MG63 (cell line): ENCODE measurements at places on chromosomes 6 and 20. TPM values are rescaled to one million over a fixed set of nuclear protein-coding genes. Genes with fewer than 3 reads are reported as not detected.
A peak's percentile ranks its signal among the peaks of the same experiment; 100 is the strongest.

DNA sequence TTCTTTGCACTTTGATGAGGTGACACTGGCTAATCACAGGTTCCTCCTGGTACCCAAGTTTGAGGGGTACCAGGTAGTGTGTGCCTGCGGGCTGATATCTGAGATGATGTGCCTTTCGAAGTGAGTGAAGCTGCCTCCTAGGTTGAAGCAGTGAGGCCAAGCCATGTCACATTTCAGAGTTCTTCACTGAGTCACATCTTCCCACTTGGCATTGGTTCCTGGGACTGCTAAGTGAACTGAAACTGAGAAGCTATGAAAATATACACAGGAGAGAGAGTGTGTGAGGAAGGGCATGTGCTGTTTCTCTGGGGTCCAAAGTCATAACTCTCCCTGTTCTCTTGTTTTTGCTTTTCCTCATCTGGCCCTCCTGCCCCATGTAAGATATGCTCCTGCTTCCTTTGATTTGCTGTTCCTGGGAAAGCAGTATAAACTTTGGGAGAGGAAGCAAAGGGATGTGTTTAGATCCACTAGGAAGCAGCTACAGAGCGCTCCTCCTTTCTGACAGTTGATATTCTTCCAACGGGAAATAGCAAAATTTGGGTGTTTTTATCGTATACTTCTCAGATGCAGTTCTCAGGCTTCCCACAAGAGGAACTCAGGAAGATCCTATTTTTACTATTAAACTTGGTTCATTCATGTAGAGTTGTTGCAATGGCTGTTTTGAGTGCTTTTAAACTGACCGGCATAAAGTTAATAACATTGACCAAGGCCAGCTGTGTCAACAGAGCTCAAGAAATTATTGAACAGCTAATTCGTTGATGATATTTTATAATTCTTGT, 153.7 kb downstream of the MOXD1 start:
- DNase-seq = peak; percentile 41

- no peak for DNase-seq
Observed at GRCh38 chr6:22295145-22295544, 1.7 kb downstream of the PRL start.

- DNase-seq = no peak
Observed at GRCh38 chr6:139508023-139508422, 133.6 kb upstream of the CITED2 start.

GRCh38 chr20:34389206-34389953, 26.3 kb downstream of the ITCH start:
- DNase-seq = no peak

GRCh38 chr20:36119537-36119936, 35.0 kb upstream of the EPB41L1 start:
- no peak for DNase-seq

GRCh38 chr6:44037847-44038542, 89.3 kb downstream of the MRPL14 start:
- no peak for DNase-seq

GRCh38 chr6:74879234-74879633, 326.6 kb downstream of the COL12A1 start:
- DNase-seq = peak; percentile 54

DNA sequence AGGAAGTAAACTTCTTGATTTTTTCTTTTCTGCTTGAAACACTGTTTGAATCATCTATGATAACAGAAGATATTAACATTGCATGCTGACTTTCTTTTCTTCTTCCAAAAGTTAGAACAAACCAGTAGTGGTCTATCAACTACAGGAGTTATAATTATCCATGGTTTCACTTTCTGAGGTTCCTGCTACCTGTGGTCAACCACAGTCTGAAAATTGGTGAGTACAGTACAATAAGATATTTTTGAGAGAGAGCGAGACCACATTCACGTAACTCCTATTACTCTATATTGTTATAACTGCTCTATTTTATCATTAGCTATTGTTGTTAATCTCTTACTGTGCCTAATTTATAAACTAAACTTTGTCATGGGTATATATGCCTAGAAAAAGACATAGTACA, 86.1 kb downstream of the MAP7 start:
- DNase-seq = no peak

GRCh38 chr6:155418017-155418761, 37.5 kb downstream of the NOX3 start:
- peak; percentile 31 for DNase-seq

GRCh38 chr6:30006170-30007131, 54.6 kb upstream of the POLR1H start:
- DNase-seq = no peak

DNA sequence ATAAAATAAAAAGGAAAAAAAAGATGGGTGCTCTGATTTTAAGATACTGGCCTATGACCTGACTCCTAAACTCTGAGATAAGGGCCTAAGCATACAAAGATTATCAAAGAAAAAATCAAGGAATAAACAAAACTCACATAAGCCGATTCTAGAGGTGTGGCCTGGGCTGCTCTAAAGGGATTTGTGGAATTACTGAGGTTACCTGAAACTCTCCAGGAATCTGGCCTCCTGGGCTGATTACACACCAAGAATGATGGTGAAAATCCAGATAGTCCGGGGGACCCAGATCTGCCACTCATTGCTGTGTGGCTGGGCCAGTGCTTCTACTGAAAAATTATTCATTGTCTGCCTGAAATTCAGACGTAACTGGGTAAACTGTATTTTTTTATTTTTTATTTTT, 122.7 kb upstream of the RNF24 start:
- DNase-seq = no peak

Gene PTK6
- 0.23 and 8.0 TPM in 2 replicates for total RNA-seq

Gene KLHDC3
- total RNA-seq = 34.4 and 51.7 TPM in 2 replicates

Gene HLA-DRB5
- total RNA-seq = not detected in 2 replicates

Gene LPIN3
- 3.6 and 8.6 TPM in 2 replicates for total RNA-seq

Gene PRR18
- 0.05 and 1.3 TPM in 2 replicates for total RNA-seq

Gene SLC13A3
- not detected in 2 replicates for total RNA-seq

Gene E2F3
- 9.3 and 10.2 TPM in 2 replicates for total RNA-seq

Gene LBP
- total RNA-seq = not detected in 2 replicates
